Stimulated activated naive CD8-positive, alpha-beta T cell treated with anti-CD3 and anti-CD28 coated beads, Interleukin-15, amount 100 ng/mL, for 72 hours (primary cell): ENCODE measurements at places on chromosomes 1 and 21.

GRCh38 chr1:175130649-175131045 is 61.9 kb downstream of the KIAA0040 start:
- no peak for DNase-seq

- no peak for DNase-seq
These were observed 88.4 kb upstream of the COL6A1 start for GRCh38 chr21:45892916-45893739.

GRCh38 chr1:224609333-224609732 is 6.8 kb upstream of the CNIH3 start:
- no peak for DNase-seq

- DNase-seq = peak; percentile 40
These were observed 51.4 kb downstream of the RHBG start for GRCh38 chr1:156420205-156421061.

GRCh38 chr1:40045182-40045581 is 4.7 kb downstream of the CAP1 start:
- DNase-seq = no peak

GRCh38 chr1:26153966-26154532 is 4.8 kb upstream of the FAM110D start:
- no peak for DNase-seq

DNA sequence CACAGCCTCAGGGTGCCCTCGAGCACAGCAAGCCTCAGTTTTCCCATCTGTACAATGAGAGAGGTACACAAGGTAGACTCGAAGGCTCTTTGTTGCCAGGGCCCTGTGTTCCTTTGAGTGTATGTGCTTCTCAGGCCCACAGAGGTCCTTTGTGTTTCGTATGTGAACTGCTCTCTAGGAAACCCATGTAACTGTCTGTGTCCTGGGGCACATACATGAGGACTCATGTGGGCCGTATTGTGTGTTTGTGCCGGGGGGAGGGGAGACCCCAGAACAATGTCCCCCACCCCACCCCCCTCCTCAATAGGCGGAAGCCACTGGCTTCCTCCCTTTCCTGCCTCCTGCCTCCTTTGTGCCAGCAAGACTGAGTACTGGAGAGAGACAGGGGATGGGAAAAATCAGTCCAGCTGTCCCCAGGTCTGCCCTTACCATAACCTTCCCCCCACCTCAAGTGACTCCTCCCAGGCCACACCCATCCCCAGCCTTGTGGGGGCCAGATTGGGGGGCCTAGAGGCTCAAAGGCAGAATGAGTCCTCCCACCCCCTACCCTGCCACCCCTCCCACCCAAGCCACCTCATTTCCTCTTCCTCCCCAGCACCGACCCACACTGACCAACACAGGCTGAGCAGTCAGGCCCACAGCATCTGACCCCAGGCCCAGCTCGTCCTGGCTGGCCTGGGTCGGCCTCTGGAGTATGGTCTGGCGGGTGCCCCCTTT is at the start of gene TIE1:
Gene TIE1, plus strand, starts transcription at position 605 of the 717 bp plus-strand sequence. Its CDS starts 90 bp downstream, at position 695.
- DNase-seq = no peak

- DNase-seq = no peak
These were observed 333.8 kb upstream of the PTBP2 start for GRCh38 chr1:96387785-96388184.
